ENCODE measurements at places on chromosomes 6 and 20.

- no peak for DNase-seq
Measured at GRCh38 chr6:20236344-20236743, 24.1 kb upstream of the MBOAT1 start.

- no peak for DNase-seq
Measured at GRCh38 chr20:4469910-4470309, 251.8 kb upstream of the PRND start.

- DNase-seq = peak; percentile 32
Measured at GRCh38 chr20:60138256-60139220, 180.3 kb downstream of the CDH26 start.

- no peak for DNase-seq
Measured at GRCh38 chr6:40958738-40959137, 80.3 kb downstream of the UNC5CL start.

- no peak for DNase-seq
Measured at GRCh38 chr20:3931664-3932063, 42.5 kb downstream of the PANK2 start.

GRCh38 chr20:50724851-50725723 is 6.3 kb upstream of the PARD6B start:
- DNase-seq = peak; percentile 96

DNA sequence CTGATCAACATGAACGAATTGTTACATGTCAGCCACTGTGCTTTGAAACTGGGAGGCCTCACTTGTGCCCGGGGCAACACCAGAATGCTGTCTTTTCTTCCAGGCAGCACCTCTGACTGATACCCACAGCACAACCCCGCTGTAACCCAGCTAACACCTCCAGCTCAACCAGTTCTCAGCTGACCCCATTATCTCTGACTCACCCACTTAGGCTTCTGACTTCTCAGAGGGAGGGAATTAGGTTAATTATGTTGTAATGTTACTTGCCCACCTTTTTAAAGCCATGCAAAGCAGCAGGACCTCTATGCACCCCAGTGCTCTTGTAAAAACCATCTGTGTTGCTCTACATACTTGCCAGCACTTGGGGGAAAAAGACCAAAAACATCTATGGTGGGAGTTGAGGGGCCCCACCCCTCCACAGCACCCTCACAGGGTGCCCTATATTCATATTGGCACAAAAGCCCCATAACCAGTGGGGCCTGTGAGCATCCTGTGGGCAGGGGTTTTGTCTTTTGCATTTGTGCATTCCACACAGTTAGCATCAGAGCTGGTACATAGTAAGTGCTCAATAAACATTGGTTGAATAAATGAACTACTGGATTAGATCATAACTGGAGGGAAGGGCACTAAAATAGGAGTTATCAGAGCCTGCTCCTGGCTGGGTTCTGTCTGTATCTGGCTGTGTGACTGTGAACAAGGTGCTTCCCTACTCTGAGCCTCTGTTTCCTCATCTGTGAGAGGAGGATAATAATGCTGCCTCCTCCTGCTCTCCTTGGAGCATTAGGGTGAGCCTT is 22.3 kb downstream of the BNIP5 start:
- peak; percentile 38 for DNase-seq

Data from fibroblast of villous mesenchyme (primary cell).